ENCODE measurements at places on chromosomes 7 and 10.

DNA sequence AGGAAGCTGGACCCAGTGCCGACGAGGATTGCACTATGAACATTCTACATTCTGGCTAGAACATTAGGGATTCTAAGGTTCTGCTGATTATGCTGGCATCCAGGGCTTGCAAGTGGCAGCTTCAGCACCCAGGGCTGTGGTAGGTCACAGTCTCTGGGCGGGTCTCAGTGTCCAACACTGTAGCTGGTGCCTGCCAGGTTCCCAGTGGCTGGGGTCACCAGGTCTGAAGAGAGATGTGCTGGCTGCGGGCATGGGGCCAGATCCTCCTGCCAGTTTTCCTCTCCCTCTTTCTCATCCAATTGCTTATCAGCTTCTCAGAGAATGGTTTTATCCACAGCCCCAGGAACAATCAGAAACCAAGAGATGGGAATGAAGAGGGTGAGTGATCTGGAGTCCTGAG lies at the start of gene PTTG1IP2:
TSS of gene PTTG1IP2 (plus strand) at position 86 of the 400 bp plus-strand sequence. CDS start at position 234, 148 bp downstream.
- DNase-seq = no peak

DNA sequence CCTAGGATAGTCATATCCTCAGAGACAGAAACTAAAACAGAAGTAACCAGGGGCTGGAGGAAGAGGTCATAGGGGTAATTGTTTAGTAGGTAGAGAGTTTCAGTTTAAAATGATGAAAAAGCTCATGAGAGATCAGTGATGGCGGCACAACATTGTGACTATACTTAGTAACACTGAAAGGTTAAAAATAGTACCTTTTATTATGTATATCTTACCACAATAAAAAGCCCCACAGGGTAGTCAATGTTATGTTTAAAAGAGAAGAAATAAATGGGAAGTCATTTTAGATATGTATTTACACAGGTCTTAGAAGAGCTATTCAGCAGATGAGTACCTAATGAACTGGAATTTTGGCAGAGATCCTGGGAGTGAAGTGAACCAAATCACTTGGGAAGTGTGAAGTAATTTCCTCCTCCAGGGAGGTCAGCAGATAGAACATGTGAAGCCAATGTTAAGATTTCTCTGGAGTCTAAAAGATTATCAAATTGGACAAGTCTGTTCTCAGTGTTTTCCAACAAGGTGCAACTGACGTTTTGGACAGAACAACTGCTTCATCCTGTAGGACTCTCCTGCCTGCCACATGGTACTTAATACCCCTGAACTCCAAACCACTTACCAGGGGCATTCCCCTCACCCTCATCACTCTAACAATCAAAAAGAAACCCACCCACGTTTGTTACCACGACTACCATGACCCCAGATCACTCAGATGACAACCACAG lies 6.4 kb downstream of the CDCA7L start:
- DNase-seq = no peak

DNA sequence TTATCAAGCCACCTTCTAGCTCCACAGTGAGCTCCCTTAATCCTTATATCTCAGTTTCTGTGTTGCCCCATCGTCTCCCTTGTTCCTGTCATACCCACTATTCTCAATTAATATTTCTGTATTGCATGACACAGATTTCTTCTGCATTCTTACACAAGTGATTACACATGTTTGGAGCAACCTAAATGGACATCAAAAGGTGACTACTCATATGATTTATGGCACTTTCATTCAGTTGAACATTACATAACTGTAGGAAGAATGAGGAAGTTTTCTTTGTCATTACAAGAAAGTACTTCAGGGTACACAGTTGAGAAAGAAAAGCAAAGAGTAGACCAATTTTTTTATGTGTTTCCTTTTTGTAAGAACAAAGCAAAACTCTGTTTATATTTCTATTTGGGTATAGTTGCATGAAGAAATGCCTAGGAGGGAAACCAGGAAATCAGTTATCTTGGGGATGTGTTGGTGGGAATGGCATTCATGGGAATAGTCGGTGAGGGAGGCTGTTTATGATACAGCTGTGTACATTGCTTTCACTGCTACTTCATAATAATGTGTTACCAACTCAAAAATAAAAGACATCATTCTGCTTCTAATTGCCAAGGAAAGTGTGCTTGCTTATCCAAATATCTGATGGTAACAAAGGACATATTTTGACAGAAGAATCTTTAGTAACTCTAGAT lies 23.6 kb upstream of the PRSS37 start:
- peak; percentile 3 for DNase-seq

- DNase-seq = no peak
Measured at GRCh38 chr7:64945503-64946175, 42.6 kb downstream of the ZNF273 start.

DNA sequence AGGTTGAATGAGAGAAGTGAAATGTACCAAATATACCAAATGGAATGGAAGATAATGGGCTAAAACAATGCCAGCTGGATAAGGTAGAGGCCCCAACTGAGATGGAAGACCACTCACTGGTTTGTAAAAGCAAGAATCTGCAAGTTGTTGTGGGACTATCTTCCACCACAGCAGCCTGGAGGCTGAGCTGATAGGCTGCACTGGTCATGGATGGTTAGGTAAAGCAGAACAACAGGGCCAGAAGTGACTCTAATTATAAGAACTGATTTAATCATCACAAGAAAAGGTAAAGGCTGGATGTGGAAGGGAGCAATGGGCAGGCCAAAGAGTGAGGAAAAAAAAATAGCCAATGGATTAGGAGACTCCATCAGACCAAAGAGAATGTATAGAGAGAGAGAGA lies 11.8 kb downstream of the TFEC start:
- DNase-seq = no peak

DNA sequence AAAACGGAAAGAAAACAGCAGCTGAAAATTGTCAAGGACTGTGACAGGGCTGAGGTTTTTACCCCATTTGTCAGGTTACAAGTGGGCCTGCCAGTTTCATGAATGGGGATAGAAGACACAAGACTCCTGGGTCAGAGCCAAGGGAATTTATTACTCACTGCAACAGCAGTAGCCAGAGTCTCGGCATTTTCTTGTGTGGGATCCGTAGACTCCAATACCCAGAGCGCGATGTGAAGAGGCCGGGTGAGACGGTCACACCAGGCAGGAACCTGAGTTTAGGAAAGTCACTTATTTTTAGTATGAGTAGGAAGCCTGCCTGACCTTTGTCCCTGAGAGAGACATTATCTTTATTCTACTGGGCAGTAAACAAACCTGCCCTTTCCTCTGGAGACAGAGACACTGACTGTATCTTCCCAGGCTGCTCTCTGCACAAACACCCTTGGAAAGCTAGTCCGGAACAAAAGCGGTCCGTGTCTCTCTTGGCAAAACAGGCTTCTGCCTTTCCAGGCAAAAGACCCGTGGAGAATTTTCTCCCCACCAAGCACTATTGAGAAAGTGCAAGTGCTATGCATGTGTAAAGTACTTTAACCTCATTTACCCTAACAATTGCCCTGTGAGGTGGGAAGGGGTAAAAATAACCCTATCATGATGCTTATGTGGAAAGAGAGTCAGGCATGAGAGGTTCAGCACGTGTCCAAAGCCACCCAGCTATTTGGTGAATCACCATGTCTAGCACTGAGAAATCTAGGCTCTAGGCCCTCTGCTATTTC lies 58.4 kb downstream of the JCAD start:
- DNase-seq = no peak

DNA sequence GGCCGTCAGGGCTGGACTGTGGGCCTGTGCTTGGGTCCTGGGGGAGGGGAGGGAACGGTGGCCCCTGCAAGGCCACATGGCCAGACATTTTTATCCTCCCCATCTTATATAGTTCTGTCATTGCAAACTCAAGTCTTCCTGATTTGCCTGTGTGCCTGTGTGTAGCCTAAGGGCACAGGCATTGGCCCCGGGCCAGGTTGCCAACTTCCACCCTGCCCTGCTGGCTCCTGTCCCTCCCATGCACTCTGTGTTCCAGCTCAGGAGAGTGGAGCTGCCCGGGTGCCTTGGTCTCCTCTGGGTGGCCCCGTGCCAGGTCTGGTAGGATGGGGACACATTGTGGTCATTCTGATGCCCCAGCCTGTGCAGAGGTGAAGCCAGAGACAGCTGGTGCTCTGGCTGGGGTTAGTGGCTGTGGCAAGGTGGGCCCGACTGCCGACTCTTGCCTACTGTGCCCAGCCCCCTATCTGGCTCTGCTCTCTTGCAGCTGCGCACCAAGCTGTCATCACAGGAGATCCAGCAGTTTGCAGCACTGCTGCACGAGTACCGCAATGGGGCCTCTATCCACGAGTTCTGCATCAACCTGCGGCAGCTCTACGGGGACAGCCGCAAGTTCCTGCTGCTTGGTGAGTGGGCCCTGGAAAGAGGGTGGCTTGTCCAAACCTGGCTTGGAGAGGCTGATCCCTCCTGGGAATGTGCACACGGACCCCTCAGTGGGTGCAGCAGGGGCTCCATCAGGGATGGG lies 14.8 kb downstream of the NACAD start:
- peak; percentile 32 for DNase-seq

GRCh38 chr7:139265673-139266072 lies 34.6 kb downstream of the UBN2 start:
- no peak for DNase-seq

DNA sequence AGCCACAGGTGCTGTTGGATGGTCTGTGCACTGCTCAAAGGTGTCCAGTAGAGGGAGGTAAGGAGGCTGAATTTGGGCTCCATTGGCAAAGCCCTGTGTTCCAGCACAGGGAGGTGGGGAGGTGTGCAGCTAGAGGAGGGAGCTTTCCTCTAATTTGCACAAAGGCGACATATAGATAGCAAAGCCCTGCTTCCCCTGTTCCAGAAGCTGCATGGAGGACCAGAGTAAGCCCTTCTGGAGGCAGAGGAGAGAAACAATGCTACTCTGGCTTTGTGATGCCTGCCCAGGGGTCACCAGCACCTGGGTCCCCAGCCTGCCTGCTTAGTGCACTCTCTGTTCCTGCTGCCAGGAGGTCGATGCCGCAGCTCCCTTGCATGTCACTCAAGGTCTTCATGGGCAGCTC lies 3.4 kb upstream of the ARHGAP22 start:
- DNase-seq = peak; percentile 36

DNA sequence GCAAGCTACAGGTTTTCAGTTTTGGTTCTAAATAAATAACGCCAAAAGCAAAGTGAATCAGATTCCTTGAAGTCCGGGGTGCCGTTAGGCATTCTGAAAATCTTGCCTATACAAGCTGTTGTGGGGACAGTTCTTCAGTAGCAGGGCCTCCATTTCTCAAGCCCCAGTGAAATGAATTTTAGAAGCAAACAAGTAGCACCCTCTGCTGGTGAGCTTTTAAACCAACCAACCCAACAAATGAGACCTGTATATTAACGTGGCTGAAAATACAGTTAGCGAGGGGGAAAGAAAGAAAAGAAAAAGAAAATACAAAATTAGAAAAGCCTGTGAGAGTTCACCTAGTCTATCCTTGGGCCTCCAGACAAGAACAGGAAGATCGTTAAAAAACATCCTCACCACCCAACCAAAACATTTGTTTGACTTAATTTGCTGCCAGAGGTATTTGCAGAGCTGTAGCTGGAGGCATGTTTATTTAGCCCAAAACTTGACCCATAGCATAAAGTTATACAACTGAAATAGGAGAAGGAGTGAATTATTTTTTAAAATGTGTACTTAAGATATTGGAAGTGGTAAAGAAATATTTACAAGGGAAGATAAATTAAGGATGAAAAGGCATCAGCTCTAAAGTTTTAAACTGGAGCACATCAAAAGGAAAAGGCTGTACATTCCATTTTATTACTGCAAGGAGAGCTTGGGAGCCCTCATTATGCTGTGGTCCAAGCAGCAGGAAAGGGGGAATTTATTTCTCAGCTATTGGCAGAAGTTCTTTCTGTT lies 98.9 kb downstream of the DYNC1I1 start:
- DNase-seq = peak; percentile 32

DNA sequence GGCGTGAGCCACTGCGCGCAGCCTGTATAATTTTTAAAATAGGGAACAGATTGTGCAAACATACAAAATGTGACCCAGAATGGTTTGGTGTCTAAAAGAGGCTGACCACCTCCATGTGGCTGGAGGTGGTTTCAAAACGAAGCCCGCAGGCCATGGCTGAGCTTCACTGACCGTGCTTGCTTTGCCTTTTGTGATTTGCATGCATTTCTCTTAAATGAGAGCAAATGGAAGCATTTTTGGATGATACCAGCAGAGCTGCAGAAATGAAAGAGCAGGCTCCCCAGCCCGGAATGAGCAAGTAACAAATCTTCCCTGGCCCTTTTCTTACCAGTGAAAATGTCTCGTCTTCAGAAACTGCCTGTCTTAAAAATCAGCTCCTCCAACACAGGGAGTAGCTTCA lies 239.9 kb downstream of the CAMK1D start:
- DNase-seq = no peak

GRCh38 chr10:107031931-107032699 lies 132.4 kb downstream of the SORCS1 start:
- no peak for DNase-seq

- DNase-seq = no peak
Measured at GRCh38 chr10:11256896-11257295, 239.2 kb downstream of the CELF2 start.

- no peak for DNase-seq
Measured at GRCh38 chr10:132011445-132011844, 29.7 kb upstream of the BNIP3 start.

DNA sequence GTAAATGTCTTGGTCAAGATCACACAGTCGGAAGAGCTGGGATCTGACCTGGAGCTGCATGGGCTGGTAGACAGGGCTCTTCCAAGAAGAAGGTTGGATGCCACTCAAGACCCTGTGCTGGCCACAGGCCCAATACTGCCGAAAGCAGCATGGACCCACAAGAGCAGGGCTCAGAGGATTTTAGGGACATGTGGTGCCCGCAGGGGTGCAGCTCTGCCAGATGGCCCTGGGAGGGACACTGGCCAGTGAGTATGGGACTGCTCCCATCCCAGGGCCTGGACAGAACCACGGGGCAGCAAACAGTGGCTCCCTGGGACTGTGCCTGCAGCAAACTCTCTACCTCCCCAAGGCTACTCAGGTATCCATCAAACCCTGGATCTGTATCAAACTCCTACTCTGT lies 12.4 kb downstream of the MAT1A start:
- DNase-seq = no peak

- no peak for DNase-seq
Measured at GRCh38 chr7:98870807-98871491, 1.1 kb upstream of the TMEM130 start.

DNA sequence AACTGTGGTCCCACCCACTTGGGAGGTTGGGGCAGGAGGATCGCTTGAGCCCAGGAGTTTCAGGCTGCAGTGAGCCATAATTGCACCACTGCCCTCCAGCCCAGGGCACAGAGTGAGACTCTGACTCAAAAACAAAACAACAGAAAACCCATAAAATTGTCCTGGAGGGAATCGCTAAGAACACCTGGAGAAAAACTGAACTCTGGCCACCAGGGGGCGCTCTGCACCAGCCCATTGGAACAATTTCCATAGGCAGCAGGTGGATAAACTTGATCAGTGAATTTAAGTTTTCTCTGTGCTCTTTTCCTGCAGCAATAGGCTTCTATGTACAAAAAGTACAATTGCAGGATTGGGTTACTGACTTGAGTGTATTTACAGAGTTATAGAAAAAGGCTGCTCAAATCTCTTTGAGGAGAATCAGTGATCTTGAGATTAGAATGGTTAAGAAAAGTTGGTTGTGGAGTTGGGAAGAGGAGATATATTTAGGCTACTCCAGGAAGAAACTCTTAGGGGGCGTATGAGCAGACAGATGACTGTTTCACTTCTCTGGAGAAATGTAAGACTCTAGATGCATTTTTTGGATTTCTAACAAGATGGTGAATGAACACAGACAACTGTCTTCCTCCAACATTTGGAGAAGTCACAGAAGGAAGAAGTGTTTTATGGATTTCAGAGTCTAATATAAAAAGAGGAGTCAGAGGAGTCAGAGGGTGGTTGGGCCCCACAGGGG lies 274.9 kb upstream of the GALNT17 start:
- DNase-seq = peak; percentile 41

Measured in RWPE1 (cell line).